ENCODE measurements at places on chromosomes 12 and 14.

DNA sequence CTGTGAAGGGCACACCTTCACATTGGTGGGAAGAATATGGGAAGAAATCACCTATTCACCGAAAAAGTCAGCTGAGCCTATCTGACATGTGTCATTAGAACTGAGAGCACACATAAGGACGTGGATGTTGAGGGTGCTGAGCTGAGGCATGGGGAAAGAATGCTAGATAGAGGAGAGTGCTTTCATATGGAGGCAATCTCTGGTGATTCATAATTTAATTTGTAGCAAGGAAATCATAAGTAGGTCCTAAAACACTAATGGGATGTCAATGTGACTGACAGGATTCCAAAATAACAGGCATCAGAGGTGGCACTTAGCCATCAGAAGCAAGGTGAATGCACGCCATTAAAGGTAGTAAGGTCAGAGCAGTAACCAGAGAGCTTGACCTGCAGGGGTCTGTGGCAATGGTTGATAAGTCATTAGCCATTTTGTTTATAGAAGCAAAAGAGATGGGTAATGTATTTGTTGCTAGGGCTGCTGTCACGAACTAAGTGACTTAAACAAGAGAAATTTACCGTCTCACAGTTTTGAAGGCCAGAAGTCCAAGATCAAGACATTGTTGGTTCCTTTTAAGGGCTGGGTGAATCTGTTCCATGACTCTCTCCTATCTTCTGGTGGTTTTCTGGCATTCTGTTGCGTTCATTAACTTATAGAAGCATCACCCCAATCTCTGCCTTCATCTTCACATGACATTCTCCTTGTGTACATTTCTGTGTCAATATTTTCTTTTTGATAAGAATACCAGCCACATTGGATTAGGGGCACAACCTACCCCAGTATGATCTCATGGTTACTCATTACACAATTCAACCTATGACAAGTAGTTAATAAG, 69.3 kb downstream of the ANKS1B start:
- no peak for DNase-seq

- DNase-seq: no peak
Measured at GRCh38 chr14:23056145-23056955, 970 bp downstream of the CDH24 start.

GRCh38 chr12:114403011-114403689, 2.8 kb downstream of the TBX5 start:
- no peak for DNase-seq

DNA sequence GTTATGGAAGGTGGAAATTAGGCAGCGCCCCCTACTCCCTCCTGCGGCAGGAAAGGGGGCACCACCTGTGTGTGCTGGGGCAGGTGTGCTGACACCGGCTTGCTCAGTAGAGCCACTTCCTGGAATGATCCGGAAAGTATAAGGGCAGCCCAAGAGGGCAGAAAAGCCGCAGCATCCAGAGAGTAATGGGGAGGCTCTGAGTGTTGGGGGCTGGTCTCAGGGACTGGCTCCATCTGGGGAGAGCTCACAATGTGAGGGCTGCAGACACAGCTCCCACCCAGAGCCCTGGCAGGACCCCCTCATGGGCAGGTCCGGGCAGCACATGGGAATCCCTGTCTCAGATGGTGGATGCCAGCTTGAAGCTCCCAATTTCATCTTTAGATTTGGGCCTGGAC, 187.6 kb upstream of the C14orf180 start:
- no peak for DNase-seq

DNA sequence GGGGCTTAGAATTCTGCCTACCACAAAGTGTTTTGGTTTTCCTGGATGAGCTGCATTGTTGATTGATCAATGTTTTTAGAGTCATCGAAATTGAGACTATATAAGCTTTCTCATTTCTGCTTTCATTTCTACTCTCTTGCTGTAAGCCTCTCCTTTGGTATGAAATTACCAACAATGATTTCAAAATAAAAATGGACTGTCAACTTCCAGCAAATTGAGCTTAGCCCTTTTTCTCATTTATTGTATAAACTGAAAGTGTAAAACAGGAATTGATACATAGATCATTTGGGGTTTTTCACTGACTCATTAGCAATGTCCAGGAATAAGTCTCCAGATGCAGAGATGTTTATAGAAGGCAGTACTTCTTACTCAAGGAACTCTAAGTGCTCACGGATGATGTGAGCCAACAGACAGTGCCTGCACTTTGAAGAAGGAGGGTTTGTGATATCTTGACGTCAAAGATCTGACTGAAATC, 20.0 kb upstream of the PCNX1 start:
- DNase-seq: no peak

DNA sequence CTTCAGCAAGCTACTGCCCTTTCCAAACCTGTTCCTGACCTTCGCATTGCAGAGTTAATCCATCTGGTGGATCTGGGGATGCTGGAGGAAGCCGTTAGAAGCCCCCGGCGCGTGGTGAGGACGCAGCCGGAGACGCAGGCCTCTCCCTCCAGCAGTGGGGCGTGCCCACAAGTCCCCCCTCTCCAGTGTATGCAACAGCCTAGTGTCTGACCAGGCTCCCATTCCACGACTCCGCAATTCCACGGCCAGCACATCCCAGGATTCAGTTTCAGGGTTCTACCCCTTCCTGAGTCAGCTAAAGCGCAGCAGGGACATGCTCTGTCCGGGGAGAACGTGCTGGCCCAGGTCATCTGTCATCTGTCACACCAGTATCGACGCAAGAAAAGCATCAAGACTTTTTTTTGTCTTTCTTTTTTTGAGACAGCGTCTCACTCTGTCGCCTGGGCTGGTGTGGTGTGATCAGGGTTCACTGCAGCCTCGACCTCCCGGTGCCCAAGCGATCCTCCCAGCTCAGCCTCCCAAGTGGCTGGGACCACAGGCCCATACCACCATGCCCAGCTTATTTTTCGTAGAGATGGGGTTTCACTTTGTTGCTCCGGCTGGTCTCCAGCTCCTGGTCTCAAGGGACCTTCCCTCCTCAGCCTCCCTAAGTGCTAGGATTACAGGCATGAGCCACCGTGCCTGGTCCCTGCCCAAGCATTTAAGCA, 8.0 kb upstream of the DYNC1H1 start:
- no peak for DNase-seq

DNA sequence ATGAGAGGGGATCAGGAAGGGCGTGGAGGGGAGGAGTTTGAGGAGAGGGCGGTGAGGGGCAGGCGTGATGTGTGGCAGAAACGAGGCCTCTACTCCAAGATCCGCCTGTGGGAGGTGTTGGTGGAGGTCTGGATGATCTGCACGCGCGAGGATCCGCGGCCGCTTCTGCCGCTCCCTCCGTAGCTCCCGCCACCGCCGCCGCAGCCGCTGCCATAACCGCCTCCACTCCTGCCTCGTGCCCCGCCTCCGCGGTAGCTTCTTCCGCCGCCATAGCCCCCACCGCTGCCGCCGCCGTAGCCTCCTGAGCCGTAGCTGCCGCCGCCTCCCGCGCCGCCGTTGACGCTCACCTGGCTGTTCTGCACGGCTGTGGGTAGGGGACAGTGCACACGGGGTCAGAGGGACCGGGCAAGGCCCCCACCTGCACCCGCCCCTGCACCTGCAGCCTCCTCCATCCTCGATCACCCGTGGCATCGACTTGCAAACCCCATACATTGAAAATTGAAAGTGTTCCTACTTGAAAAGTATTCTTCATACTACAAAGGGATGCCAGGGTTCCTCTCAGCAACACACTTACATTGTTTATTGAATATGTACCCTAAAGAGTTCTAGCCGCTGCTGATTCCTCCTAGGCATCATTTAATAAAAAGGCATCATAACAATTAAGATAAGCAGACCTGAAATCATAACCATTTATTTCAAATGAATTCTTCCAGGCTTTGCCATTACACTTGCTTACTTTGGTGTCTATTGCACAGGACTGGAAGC, 11.1 kb upstream of the KRT1 start:
- no peak for DNase-seq

DNA sequence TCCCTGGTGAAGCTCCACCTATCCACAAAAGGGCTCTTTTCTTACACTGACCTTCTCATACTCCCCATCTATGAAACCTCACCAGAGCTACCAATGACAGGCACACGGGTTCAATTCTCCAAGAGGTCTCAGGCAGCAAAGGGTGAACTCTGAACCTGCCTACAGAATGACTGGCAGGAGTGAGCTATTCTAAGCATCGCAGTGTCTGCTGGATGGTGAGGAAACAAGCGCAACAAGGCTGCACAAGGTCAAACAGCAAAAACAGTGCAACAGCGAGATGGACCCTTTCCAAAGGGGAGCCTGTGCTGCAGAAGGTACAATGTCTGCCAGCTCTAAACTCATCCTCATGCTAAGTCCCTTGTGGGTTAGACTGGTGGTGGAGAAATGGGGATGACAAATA, 22.0 kb downstream of the TMCC3 start:
- no peak for DNase-seq

Measured in OCI-M1 (cell line).